ENCODE measurements at places on chromosomes 12 and 14. TPM values are rescaled to one million over a fixed set of nuclear protein-coding genes. Genes with fewer than 3 reads are reported as not detected.

DNA sequence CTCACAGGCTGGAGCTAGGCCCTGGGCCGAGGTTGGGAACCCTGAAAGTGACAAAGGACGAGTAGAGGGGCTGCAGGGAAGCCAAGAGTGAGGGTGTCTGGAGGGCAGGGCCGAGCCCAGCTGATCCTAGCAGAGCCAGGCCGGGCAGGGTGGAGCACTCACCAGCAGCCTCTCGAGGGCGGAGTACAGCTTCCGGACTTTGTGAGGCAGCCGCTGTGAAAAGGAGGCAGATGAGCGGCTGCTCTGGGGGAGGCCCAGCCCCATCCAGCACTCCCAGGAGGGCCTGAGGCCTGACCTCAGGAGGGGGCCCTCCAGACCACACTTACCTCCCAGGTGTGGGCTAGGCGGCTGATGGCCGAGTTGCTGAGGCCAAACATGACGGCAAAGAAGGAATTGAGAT lies 14.7 kb upstream of the ENDOU start:
- DNase-seq: no peak

Gene PTMS
- 426 TPM for polyA plus RNA-seq

GRCh38 chr14:72558721-72559120 lies 335.2 kb downstream of the DPF3 start:
- peak; percentile 13 for DNase-seq

Gene GLTP
- polyA plus RNA-seq: 25.0 TPM

Gene OASL
- not detected for polyA plus RNA-seq

DNA sequence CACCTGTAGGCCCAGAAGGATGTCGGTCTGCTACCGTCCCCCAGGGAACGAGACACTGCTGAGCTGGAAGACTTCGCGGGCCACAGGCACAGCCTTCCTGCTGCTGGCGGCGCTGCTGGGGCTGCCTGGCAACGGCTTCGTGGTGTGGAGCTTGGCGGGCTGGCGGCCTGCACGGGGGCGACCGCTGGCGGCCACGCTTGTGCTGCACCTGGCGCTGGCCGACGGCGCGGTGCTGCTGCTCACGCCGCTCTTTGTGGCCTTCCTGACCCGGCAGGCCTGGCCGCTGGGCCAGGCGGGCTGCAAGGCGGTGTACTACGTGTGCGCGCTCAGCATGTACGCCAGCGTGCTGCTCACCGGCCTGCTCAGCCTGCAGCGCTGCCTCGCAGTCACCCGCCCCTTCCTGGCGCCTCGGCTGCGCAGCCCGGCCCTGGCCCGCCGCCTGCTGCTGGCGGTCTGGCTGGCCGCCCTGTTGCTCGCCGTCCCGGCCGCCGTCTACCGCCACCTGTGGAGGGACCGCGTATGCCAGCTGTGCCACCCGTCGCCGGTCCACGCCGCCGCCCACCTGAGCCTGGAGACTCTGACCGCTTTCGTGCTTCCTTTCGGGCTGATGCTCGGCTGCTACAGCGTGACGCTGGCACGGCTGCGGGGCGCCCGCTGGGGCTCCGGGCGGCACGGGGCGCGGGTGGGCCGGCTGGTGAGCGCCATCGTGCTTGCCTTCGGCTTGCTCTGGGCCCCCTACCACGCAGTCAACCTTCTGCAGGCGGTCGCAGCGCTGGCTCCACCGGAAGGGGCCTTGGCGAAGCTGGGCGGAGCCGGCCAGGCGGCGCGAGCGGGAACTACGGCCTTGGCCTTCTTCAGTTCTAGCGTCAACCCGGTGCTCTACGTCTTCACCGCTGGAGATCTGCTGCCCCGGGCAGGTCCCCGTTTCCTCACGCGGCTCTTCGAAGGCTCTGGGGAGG lies at the start of gene LTB4R:
TSS of gene LTB4R (plus strand) at position 857 of the 959 bp plus-strand sequence. CDS start 4,150 bp downstream, outside the sequence.
- no peak for DNase-seq

GRCh38 chr12:8658346-8658745 lies 4.3 kb downstream of the MFAP5 start:
- peak; percentile 64 for DNase-seq

Measured in cardiac muscle cell (in vitro differentiated cells and primary cell).